ENCODE measurements at places on chromosomes 4 and X.

DNA sequence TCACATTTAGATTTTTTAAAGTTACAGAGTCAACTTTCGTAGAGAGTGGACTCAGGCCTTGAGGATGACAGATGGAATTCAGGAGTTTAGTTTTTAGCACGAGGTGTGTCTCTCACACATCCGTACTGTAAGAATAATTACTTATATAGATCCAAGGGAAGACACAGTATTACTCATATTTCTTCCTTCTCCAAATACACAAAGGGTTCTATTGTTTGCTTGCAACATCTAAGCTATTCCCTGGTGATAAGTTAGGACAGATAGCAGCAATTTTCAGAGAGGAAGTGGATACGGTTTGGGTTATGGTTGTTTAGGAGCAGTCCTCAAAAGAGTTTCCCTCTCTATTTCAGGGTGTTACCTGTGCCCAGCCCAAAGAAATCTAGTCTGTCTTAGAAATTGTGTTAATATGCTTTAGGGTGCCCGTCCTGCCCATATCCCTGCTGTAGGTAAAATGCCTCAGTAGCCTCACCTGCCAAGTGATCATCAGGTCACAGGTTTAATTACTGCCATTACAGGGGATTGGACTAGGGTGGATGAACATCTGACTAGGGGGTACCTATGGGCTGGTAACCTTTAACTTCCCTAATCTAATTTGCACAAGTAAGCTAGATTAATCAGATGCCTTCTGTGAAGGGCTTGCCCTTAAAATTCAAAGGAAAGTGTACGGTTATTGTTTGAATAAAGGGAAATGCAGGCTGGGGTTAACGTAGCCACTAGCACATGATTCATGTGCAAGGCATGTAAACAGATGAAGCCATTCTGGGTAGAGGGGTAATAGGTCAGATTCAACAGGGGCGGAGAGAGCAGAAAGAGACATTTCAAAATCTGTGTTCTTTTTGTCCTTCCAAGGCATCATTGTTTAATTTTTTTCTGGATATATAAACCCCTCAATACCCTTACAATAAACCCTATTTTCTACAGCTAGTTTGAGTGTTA, 8.7 kb upstream of the PPP3CA start:
- DNase-seq = no peak

DNA sequence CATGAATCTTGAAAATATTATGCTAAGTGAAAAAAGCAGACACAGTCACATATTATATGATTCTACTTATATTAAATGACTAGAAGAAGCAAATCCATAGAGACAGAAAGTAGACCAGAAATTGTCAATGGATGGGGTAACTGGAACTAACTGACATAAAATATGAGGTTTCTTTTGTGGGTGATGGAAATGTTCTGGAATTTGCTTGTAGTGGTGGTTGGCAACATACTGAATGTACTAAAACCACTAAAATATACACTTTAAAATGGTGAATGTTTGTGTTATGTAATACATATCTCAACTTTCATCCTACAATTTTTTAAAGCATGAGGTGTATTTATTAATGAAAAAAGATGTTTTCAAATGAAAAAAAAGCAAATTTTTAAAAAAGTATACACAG, 14.7 kb downstream of the CNOT6L start:
- DNase-seq = no peak

DNA sequence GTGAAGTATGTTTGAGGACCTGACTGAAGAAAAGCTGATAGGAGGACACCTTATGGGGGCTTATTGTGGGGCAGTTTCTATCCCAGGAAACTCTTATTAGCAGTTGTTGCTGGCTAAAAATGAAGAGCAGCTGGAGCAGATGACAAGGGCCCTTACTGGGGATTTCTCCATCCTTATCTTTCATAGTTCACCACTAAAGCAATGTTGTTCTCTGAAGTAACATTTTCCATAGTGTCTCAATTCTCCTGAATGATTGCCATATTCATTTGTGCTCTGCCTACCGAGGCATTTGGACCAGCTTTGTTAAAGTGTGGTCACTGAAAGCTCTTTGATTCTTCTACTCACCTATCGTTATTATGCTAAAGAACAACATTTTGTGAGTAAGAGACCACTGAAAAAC, 7.7 kb downstream of the ENOX2 start:
- DNase-seq = no peak

GRCh38 chr4:19156786-19157185, 1094.9 kb upstream of the SLIT2 start:
- DNase-seq = no peak

DNA sequence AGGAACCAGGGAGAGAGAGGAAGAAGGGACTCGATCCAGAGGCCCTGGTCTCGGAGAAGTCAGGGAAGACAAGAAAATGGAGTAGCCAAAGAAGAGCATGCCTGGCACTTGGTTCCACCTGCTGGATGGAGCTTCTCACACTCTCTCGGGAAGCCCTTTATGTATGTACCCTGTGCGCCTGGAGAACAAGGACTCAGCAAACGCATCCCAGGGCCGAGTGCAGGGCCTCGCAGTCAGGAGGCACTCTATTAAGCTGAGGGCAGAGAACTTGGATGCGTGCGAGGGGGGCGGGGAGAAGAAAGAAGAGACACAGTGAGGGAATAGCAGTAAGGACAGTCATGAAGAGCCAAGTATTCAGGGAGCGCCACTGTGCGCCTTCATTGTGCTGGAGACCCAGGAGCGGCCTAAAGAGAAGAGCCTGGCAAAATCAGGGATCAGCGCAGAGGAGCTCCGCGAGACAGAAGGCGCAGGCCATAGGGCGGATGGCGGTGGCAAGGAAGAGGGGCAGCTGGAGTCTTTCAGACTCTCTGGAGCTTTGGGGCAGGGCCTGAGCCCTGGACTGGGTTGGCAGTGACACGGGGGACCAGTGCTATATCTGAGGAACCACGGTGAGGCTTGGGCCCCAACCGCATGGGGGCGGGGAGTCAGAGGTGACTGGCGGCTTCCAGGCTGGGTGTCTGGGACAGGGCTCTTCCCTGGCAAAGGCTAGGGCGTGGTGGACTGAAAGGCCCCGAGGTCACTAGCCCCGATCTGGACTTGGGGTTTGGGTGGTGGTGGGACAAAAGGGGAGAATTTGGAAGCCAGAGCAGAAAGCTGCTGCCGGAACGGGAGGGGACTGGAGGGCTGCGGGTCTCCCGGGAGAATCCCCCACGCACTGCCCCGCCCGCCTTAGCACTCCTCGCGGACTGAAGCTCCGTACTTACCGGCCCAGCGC, 1.9 kb upstream of the SEPTIN6 start:
- no peak for DNase-seq

DNA sequence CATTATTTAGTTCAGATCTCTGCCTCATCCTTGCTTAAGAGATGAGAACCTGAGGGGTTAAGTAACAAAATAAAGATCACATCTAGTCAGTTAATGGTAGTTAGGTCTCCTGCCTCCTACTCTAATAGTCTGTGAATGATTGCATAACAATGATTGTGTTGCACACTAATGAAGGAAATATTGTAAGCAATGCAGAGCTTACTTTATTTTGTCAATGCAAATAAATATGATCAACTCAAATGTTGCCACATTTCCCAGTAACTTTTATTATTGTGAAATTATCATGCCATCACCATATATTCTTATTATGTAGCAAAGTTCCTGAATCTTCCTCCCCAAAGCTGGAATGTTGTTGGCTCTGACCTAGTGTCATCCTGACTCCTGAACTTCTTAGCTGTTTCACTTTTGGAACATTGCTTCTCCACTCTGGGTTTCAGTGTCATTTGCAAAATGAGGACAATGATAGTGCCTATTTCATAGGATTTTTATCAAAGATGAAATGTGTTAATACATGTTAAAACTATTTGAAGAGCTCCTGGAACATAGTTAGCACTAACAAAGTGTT, 17.0 kb upstream of the GABRA4 start:
- DNase-seq = no peak

- no peak for DNase-seq
Measured at GRCh38 chrX:10415306-10416001, 204.9 kb downstream of the MID1 start.

GRCh38 chrX:100264200-100264599, 145.9 kb downstream of the PCDH19 start:
- DNase-seq = no peak

DNA sequence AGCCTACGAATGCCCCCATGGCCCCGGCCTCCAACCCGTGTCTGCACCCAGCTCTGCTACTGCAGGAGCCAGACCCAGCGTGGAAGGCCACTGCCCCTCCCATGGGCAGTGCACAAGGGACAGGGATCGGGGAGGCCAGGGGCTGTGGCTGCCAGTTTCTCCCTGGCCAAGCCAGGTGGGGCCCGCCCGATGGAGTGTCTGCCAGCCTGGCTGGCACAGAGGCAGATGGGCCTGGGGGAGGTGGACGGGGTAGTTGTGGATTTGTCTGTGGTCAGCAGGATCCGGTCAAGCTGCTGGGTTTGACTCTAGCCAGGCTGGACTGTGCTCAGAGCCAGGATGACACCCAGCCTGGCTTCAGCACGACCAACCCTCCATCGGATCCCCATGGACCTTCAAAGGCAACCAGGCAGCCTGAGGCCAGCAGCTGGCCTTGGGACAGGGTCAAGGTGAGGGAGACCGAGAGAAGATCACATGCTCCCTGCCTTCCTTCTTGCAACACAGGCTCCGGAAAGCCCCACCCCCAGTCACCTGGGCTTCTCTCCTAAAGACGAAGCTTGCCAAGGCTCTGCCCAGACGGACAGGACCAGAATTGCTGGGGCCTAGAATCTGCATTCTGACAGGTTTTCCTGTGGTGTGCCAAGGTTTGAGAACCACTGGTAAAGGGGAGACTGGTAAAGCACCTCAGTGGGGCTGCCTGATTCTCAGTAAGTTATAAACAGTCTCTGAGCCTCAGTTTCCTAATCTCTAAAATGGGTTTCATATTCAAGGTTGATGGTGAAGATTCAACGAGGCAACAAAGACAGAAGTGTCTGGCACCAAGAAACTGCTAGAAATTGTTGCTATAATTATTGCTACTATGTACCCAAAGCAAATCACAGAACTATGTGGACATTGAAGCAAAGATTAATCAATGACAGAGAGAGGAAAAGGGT, 78.6 kb downstream of the PPP2R2C start:
- DNase-seq = no peak

GRCh38 chr4:146342600-146343192, 128.4 kb downstream of the REELD1 start:
- DNase-seq = no peak

DNA sequence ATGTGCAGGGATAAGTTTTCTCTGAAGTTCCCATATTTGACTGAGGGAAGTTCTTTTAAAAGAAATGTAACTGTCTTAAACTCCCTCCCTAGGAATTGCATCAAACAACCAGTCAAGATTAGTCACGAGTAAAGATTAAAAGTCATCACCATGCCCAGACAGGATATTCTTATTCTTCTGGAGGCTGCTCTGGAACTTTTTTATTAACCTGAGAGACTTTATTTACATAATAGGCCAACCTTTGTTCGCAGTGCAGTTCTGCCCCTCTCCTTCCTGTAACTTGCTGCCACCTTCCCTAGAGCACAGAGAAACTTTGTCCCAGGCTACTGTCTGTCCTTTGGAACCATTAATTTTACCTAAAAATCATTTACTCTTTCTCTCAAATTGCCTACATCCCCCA, 9.8 kb upstream of the HERC3 start:
- no peak for DNase-seq

GRCh38 chr4:13633671-13634070, 6.1 kb upstream of the BOD1L1 start:
- DNase-seq = no peak

GRCh38 chrX:13000301-13000811, 25.4 kb downstream of the TMSB4X start:
- no peak for DNase-seq
